ENCODE measurements at places on chromosomes 7 and 10.

DNA sequence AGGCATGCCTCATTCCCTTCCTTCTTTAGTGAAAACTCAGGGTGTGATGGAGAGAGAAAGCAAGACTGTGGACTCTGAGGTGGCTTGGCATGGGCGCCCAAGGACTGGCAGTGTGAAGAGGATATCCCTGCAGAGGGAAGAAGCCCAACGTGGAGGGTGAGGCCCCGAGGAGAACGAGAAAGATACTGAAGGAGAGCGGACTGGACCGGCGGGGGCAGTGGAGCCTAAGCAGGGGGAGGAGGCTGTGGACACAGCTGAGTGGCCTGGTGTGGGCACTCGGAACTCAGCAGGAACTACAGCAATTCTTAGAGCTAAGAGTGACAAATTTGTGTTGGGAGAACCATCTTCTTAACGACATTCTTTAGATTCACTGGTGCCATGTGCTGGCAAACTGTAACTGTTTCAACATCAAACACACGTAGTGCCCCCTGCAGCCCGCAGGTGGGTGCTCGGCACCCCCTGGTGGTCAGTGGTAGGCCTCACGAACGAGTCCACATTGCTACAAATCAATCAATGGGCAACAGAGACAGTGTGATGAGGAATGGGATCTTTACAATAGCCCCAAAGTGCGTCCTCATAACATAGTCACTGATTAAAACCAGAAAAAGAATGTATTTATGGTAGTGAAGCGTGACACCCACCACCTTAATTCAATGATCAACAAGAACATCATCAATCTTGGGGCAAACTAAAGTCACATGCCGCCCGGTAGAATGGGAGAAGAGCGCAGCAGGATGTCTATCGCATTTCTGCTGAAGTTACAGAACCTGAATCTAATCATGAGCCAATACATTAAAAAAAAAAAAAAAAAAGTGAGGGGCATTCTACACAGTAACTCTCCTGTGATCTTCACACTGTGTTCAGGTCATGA lies 2.0 kb upstream of the SFTPA1 start:
- peak; percentile 15 for DNase-seq

GRCh38 chr10:86981716-86982115 lies 13.4 kb downstream of the ADIRF start:
- DNase-seq = no peak

- no peak for DNase-seq
Measured at GRCh38 chr10:27995311-27995710, 3.6 kb downstream of the ODAD2 start.

GRCh38 chr10:112287844-112288243 lies 4.6 kb downstream of the TECTB start:
- no peak for DNase-seq

Measured in CD4-positive, alpha-beta T cell treated with Interleukin-21 for 1 hour (primary cell).